Activated naive CD4-positive, alpha-beta T cell (primary cell): ENCODE measurements at places on chromosomes 2 and 18.
A peak's percentile ranks its signal among the peaks of the same experiment; 100 is the strongest.

DNA sequence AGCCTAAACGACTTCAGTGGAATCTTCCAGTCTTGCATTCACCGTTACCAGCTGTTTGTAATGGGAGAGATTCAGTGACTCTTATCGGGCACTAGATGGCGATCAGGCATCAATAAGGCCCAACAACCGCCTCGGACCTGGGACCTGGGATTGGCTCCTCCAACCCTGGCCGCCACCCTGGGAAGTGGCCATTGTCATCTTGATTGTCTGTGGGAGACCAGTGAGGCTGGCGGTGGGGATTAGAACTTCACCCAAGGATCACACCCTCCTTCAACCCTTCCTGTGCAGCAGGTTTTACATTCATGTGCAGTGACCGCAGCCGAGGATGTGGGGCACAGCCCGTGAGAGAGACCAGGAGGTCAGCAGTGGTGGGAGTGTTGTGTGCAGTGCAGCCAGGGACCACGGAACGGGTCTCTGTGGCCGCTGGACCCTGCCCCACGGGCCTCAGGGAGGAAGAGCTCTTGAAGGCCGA is 85.3 kb downstream of the SPP2 start:
- peak; percentile 5 for DNase-seq

DNA sequence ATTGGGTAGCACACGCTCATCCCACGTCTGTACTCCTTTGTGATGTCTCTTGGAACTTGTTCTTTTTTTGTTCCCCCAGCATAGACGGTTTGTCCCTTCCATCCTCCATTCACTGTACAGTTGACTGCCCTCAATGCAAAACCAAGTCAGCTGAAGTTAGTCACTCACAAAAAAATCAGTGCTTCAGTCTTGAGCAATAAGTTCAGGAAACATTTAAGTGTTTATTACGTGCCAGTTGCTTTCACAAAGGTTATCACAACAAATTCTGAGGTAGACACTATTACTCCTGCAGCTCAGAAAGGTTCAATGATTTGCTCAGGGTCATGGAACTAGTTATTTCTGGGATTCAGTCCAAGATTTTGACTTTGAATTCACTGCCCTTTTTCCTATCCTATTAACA is 102.2 kb downstream of the PDE1A start:
- no peak for DNase-seq

DNA sequence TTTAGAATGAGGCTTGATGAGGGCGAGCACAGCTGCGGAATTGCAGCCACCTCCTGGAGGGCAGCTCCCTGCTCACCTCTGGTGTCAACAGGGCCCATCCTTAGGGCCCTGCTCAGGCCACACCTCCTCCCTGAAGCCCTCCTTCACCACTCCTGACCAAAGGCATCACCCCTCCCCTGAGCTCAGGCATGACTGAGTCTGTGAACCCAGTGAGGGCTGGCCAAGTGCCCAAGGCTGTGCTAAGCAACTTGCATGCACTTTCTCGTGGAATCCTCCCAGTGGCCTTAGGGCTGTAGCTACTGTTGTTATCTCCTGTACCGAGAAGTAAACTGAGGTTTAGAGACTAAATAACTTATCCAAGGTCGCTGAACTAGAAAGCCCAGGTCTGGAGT is 101.7 kb downstream of the KLHL29 start:
- DNase-seq = no peak

GRCh38 chr2:213066443-213066743 is 85.0 kb downstream of the IKZF2 start:
- no peak for DNase-seq

- no peak for DNase-seq
Observed at GRCh38 chr2:31287654-31288053, 53.7 kb downstream of the EHD3 start.

DNA sequence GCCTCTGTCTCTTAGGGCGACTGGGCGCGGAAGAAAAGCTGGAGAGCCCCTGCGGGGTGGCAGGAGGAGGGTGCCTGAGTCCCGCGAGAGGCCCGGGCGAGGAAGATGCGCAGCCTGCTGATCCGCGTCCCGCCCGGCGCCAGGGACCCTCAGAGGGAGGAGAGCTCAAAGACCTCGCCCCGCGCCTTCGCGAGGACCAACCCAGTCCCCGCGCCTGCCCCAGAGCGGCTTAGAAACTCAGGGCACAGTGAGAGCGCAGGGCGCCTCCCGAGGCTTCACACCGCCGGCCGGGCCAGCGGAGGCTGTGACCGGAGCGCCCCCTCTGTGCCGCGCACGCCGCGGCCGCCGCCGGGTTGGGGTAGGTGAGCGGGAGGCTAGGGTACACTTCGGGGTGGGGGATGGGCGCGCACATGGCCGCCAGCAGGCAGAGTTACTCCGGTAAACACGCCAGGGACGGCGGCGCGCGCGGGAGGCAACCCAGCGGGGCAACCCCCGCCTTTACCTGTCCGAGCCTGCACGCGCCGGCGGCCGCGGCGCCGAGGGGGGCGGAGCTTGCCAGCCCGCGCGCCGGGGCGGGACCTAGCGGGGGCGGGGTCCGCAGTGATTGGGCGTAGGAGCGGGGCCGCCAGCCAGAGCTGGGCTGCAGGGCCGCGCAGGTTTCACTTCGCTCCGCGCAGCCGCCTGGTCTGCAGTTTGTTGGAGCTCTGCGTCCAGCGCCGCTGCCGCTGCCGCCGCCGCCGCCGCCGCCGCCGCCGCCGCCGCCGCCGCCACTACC is at the start of gene BCL2L11:
BCL2L11 (plus strand) TSS at position 662 of the 775 bp plus-strand sequence. CDS start 2,832 bp downstream, outside the sequence.
- DNase-seq = peak; percentile 64

GRCh38 chr2:177666408-177666807 is 273.8 kb downstream of the AGPS start:
- no peak for DNase-seq

DNA sequence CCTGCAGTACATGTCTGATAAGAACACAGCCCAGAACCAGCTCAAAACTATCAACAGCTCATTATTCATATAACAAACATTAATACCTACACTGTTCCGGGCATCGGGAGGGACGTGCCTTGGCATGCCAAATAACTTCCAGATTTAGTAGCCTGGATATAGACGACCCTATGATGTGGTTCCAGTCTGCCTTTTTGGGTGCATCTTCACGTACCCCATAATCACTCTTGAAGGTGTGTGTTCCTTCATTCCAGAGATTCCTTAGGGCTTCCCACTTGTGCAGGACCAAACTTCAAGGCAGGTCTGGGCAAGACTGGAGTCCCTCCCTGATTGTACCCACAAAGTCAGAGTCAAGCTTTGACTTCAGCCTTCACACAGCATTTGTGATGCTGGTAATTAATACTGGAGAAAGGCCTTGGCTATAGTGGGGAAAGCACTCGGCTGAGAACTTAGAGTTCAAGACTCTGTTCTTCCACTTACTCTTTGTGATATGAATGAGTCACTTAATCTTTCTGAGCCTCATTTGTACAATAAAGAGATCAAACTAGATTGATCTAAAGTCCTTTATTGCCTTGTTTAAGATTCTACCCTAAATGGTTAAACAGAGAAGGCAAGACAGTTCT is 27.7 kb upstream of the SPATS2L start:
- no peak for DNase-seq

DNA sequence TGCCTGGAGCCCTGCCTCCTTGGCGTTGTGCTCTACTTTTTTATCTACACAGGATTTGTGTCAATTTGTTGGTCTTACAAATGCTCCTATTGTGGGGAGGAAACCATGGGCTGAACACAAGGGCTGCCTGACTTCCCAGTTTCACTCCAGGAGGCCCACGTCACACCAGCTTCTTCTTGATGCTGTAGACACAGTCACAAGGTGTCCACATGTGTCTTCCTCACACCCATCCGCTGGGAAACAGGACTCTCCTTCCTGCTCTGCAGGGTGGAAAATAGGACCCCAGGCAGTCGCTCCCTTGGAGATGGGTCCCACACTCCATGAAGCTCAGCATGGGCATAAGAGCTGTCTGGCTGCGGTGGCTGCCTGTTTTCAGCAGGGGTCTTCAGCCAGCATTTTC is 468.2 kb downstream of the EPHA4 start:
- no peak for DNase-seq

GRCh38 chr2:241818943-241819270 is 9.9 kb downstream of the NEU4 start:
- no peak for DNase-seq

DNA sequence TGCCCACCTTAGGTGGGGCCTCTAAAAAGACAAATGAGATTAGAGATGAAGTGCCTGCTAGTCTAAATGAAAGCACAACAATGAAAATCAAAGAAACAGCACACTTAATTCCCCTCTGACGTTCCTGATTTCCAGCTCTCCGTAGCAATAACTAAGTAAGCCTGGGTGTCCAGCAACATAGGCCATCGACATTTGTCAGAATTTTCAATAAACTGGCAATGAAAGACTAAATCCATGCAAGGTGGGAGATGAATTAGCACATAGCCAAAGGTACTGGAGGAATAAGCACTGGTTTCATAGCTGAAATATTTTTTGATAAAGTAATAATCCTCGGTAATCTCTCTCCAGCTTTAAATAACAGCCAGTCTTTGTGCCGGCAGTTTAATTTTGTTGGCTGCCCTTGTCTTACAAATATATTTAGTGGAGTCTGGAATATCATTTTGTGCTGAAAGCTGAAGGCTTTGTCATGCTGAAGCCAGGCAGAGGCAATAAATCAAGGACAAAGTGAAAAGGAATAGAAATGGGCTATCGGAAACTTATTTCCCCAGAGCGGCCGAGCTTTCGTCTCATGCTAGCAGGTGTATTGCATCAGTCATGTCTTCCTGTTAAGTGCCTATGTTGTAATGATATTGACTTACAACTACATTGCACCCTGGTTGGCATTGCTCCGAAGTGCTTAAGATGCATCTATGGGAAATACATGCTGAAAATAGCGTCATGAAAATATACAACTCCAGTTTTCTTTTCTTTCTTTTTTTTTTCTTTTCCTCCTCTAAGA is 790.1 kb downstream of the CNTNAP5 start:
- DNase-seq = no peak
